BJ (cell line): ENCODE measurements at places on chromosomes 2 and 18.

DNA sequence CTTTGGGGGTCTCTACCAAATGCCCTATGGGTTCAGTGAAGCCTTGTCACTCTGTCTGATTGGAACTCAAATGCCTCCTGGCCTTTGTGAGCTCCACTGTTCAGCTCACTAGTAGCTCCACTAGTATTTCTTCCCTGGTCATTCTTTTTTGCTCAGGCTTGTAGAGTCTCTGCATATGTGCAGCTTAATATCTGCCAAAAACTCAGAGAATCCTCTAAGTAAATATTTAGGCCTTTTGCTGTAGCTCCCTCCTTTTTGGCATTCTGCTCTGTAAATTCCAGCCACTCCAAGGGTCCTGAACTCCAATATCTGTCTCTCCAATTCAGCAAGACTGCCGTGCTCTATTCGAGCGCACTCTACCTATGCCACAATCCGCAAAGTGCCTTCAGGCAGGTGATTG is 146.5 kb downstream of the MAIP1 start:
- DNase-seq, result no peak

DNA sequence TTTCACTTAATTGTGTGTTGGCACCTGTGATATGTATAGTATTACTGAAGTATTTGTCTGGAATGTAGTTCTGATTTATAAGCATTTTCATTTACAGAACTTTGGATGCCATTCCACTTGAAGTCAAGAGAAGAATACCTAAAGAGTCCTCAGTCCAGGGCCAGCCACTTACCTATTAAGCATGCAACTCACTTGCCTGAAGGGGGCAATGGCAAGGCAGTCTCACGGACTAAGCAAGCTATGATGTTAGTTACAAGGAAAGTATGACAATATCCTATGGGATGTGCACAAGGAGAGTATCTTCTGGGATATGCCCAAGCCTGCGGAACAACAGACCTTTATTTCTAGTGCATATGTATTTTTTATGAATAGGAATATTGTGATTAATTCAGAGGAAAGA is 369.4 kb upstream of the GCFC2 start:
- no peak for DNase-seq

DNA sequence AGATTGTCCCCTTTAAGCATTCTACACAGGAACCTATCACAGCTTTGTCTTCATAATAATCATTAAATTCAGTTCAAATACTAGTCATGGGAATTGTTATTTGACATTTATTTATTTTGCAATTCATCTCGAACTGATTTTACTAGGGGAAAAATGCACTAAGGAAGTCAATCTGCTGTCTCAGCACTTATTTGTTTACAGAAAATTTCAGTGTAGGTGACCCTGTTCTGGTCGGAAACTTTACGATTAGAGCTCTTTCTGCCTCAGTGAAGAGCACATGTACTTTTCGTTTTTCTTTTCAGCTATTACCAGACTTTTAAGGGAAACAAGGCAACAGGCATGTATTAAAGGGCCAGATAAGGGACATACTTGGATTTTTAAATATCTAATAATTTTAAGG is 1405.7 kb upstream of the ZEB2 start:
- DNase-seq, result no peak

- no peak for DNase-seq
These were observed 97.5 kb downstream of the MAP4K4 start for GRCh38 chr2:101795033-101795432.

- DNase-seq, result no peak
These were observed 10.6 kb downstream of the TLK1 start for GRCh38 chr2:171149986-171150693.

DNA sequence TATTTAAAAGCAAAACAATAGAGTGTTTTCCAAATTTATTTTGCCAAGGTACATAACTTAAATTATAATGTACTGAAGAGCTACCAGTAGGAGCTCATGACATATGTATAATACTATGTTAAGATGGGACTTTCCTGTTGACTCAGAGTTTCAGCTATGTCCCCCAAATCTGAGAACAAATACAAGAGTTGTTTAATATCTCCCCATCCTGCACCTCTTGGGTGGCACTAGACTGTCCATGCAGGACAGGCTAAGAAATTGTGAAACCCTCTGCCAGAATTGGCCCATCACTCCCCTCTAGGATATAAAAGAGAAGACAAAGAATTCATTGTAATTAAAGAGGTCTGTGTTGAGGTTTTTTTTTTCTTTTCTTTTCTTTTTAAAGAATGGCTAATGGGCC is 21.7 kb upstream of the CTAGE1 start:
- no peak for DNase-seq

GRCh38 chr2:43344868-43345373 is 118.5 kb upstream of the ZFP36L2 start:
- no peak for DNase-seq

GRCh38 chr2:54470266-54470938 is 14.3 kb downstream of the SPTBN1 start:
- DNase-seq, result no peak

GRCh38 chr2:176854878-176855277 is 357.7 kb upstream of the HNRNPA3 start:
- no peak for DNase-seq

DNA sequence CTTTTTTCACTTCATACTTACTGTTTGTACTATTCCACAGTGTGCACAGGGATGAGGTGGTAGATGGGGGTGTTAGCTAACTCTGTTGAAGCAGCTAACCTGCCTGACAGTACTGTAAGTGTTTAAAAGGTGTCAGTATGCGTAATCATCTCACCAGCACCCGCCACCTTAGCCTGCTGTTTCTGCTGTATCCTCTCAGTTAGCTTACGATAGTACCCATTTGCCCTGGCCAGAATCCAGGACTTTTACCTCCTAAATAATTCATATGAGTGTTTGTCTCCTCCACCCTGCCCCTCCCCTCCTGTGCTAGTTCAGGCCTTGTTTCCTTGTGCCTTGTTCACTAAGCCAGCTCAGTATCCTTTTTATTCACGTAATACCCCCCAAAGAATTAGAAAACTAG is 34.2 kb downstream of the TRAPPC12 start:
- no peak for DNase-seq

DNA sequence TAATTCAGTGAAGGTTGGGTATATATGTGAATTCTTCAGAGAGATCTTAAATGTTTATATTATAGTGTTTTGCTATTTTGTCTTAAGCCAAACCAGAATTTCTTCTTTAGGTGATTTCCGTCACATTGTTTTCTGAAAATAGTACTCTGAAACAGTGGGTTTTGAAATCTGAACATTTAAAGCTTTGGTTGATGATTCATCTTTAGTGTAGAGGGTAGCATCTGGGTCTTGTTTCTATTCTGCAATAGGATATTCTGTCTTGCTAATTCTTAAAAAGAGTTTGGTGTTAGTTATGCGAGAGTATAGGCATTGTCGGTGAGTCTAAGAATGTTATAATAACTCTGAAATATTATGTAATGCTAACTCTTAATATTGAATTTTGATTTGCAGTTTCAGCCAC is 69.6 kb upstream of the FAM237A start:
- DNase-seq, result no peak

- no peak for DNase-seq
These were observed 120.9 kb upstream of the SPATS2L start for GRCh38 chr2:200185628-200186000.
